ENCODE measurements at places on chromosomes 3 and 15.

GRCh38 chr3:23761440-23761896, 44.3 kb upstream of the UBE2E1 start:
- DNase-seq = no peak

DNA sequence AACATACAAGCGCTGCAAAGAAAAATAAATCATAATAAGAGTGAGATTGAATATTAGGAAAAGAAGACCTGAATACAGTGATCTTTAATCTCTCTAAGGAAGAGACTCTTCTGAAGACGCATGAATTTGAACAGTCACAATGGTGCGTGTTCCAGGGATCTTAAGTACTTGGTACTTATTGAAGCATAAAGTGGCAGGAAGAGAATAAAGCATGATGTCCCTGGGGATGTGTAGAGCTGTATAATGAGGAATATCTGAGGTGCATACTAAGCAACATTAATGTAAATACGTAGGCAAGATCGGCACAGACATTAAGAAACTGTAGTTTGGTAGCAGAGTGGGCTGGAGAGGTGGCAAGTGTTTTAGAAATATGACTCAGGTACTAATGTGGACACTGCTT, 246.2 kb upstream of the MCTP2 start:
- DNase-seq = no peak

GRCh38 chr3:101695779-101696372, 9.4 kb upstream of the RPL24 start:
- DNase-seq = peak; percentile 35

DNA sequence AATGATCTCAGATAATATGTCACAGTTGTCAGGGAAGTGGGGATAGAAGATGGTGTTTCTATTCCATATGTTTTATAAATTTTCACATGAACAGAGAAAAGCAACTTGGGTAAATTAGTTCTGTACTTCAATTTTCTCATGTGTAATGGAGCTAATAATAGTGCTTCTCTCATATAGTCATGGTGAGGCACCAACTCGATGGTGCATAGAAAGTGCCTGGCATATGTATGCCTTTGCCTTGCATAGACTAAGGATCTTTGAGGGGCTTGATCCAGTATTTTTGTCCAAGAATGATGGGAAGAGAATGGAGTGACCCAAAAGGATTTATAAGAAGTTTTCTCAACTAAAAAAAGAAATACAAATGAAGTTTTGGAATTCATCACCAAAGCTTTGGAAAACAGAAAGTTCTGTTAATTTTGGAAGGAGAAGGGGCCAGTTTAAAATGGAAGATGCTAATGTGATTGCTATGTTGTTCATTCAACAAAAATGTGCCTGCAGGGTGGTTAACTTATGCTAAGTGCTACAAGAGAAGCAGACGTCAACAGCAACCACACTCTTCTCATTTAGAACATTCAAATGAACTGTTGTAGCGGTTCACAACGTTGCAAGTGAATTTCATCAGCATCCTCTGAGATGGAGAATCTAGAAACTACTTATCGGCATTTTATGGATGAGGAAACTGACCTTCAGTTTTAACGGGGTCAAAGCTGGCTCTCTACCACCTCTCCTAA, 86.1 kb downstream of the RTP4 start:
- DNase-seq = no peak

DNA sequence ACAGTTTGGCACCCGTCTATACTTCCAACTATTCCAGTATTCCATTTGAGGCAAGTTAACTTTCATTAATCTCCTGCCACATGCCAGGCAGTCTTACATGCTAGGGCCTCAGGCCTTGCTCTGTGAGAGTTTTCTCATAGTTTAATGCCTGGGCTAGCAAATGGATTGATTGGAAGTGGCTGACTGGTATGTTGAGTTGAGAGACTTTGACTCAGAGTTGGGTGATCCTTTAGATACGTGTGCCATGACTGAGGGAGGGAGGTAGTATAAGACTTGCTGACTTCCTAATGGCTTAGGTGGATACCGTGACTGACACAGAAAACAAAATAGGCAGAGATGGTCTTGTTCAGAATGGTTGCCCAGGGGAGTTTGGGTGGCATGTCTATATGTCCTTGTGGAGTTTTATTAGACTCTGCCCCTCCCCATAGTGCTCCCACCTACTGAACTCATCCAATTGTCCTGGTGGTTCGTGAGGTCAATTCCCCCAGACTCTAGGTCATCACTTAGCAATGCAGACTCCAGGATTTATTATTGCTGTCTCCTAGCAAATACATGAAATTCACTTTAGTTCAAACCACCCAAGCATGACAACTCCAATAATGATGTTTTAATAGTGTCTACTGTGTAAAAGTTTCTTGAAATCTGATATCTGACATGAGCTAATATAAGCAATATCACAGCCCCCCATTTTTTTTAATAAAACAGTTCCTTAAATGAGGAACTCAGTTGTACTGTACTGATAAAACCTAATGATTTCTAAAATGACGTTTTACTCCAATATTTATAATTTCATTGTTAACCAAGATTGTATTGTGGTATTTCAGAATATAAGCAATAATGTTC, 413.9 kb upstream of the MDFIC2 start:
- no peak for DNase-seq

DNA sequence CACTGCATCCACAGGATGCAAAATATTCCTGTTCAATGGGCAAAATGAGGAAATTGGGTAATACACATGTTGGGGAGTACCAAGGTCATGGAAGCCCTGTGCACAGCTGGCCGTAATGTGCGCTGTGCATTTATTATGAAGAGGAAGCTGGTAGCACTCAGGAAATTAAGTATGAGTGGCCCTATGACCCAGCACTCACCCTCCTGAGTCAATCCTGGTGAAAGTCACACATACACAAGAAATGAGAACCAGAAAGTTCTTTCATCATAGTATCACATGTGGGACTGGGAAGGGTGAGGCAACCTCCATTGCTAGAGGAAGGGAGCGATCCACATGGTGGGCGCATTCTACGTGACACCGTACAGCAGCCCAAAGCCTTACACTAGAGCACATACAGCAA, 11.4 kb upstream of the PRR20G start:
- peak; percentile 63 for DNase-seq

DNA sequence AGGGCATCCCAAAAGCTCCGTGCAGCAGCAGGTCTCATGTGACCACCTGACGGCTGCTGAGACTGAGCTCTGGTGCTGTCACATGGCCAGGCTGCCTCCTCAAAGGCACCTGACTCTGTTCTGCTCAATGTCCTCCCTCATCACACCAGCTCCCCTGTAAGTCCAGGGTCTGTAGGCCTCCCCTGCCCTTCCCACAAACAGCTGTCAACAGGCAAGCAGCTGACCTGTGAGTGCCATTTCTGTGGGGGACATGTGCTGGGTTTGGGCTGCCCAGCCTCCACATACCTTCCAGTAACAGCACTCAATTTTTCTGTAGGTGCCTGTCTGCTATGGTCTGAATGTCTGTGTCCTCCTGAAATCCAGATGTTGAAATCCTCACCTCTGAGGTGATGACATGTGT, 11.2 kb downstream of the NUP210 start:
- DNase-seq = no peak

DNA sequence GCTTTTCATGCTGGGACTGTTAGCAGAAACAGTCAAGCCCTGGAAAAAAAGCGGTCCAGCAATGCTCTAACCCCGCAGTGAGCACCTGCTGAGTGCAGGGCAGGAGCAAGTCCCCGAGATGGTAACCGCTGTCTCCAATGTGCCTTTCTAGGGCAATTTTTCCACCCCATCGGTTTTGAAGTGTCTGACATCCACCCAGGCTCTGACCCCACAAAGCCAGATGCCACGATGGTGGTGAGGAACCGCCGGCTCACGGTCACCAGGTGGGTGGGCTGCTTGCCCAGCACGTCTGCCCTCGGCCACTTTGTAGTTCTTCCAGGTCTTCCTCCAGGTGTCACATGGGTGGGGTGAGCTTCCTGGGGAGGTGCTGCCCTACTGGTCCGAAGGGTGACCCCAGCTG, 3.2 kb upstream of the ITIH3 start:
- no peak for DNase-seq

DNA sequence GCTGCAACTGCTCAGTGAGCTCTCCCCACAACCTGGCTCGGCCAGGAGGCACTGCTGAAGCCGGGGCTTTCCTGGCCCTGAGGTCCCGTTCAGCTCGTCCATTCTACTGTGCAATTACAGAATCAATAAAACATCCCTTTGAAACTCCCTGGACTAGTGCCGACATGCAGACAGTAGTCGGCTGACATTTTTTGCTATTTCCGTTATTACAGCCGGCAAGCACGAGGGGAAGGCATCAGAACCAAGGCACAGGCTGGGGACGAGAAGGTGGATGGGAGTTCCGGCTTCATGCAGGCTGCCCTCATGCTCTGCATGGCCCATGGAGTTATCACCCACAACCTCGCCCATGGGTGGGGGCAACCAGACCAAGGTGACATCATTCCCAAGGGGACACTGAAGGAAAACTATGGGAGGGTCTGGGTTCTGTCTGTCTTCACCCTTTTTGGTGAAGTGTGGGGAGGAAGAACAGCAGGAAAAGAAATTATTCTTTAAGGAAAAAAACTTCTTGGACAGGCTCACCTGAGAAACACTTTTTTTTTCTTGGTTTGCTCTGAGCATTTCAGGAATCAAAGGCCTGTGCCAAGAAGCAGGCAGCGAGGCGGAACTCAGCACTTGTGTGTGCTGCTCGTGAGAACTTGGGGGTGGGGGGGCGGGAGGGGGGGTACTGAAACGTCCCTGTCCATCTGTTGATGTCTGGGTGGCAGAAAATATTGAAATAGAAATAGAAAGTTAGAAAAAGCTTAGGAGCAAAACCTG, 154.5 kb downstream of the FOXP1 start:
- no peak for DNase-seq

- DNase-seq = no peak
These were observed 528.8 kb downstream of the UNC13C start for GRCh38 chr15:54506977-54507524.

- DNase-seq = no peak
These were observed 112.0 kb upstream of the TJP1 start for GRCh38 chr15:29934251-29934650.

DNA sequence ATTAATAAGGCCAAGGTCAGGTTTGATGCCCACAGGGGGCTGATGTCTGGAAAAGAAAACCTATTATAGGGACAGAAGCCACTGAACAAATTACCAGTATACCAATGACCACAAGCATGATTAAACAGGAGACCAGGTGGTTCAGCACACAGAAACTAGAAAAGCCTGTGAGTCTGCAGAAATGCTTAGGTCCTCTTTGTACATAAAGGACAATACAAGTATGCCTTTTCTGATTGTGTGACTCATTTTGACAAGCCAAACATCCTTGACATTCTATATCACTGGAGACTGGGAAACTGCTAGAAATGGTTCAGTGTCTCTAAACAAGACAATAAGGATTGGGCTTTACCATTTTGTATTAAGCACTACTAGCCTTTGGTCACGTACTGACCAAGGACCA, 113.2 kb upstream of the MYO5C start:
- DNase-seq = no peak

DNA sequence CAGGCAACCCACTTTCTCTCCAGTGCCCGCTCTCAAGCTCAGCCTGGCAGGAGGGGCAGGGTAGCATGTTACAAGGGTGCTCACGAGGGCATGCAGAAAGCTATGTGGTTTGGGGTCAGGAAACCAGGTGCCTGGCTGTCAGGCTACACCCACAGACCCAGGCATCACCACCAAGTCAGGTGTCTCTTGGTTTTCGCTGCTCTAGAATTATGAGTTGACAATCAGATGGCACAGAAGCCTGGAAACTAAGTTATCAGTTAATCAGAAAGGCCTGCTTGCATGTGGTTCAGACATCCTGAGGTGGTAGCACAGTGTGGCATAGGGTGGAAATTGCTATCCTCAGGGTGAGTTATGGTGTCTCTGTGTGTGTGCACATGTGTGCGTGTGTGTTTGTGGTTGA, 16.2 kb upstream of the CCR9 start:
- DNase-seq = peak; percentile 80

DNA sequence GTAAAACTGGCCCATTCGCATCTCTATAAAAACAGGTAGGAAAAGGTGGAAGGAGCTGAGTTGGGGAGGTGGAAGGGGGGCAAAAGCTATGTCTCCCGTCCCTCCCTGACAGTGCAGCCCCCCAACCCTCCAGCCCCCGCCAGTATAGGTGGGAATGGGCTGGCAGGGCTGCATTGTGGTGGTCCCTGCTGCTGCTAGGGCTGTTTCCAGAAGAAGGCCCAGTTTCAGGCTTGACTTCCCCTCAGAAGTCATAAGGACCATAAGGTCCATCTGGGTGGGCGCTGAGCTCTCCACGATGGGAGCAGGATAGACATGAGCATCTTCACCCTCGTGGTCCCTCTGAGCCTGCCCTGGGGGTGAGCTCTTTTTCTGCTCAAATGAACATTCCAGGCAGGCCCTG, 44.2 kb downstream of the APBA2 start:
- no peak for DNase-seq

Measured in CD4-positive, alpha-beta T cell treated with Interleukin-4 for 1 hour (primary cell).